ENCODE measurements at places on chromosomes 2 and 18.

- DNase-seq = no peak
These were observed 65.4 kb downstream of the TTC21B start for GRCh38 chr2:165888171-165888570.

GRCh38 chr2:37653805-37654378, 17.6 kb downstream of the CDC42EP3 start:
- peak; percentile 67 for DNase-seq

- DNase-seq = no peak
These were observed 769 bp downstream of the ALMS1 start for GRCh38 chr2:73386342-73386868.

GRCh38 chr2:41482659-41483058, 565.2 kb upstream of the PKDCC start:
- DNase-seq = no peak

DNA sequence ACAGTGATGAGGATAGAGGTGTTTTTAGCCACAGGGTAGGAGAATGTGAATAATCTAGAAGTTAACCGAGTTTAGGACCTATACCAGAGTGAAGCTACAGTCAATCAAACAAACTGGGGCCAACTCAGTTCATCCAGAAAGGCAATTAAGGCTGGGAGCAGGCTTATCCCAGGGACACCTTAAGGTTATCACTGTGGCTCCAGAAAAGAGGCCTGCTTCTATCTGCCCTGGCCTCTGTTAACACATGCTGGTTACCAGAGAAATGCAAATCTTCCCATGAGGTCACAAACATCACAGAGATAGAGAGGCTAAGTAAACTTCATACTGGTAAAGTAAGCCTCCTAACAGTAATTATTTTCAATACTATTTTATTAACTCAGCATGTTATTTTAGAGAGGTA, 93.2 kb upstream of the GRB14 start:
- DNase-seq = no peak

DNA sequence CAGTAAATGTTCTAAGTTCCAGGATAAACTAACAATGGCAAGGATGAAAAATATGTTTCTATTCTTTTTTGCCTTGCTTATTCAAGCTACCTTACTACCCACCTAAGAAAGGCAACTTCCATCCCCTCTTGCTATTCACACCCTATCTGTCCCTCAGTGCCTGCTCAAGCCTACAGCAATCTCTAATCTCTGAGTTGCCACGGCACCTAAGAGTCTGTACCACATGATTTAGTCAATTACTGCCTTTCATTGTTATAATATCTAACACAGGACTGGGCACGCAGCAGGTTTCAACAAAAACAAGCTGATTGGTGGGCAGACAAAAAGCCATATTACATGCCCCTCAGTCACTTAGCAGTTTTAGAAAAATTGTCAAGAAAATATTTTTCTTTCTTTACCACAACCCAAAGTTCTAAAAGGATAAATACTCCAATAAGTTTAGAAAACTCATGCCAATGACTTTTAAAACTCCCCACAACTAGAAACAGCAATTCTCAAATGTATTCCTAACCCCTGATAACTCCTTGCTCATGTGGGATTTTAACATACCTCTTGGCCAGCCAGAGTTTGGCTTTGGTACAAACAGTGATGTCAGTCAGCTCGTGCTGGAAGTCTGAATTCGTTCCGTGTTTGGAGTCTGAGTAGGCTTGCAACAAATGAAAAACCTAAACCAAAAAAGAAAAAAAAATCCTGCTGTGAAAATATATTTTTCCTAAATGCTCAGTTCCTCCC, 117.3 kb upstream of the ZFP36L2 start:
- no peak for DNase-seq

DNA sequence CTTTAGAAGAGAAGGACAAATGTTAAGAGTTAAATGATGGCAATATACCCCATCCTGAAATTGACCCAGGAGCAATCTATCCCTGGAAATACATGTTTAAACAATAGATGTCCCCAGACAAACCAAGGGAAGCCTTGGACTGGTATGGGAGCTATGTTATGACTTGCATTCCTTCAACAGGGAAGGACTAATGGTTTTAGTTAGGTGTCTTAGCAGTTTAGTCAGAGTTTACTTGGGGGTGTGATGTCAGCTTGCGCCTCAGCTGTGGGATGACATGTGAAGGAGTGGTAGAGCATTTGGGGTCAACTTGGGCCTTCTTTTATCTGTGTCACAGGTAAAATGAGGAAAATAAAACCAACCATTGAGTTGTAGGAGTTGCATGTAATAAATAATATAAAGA, 36.8 kb downstream of the SPC25 start:
- DNase-seq = no peak

DNA sequence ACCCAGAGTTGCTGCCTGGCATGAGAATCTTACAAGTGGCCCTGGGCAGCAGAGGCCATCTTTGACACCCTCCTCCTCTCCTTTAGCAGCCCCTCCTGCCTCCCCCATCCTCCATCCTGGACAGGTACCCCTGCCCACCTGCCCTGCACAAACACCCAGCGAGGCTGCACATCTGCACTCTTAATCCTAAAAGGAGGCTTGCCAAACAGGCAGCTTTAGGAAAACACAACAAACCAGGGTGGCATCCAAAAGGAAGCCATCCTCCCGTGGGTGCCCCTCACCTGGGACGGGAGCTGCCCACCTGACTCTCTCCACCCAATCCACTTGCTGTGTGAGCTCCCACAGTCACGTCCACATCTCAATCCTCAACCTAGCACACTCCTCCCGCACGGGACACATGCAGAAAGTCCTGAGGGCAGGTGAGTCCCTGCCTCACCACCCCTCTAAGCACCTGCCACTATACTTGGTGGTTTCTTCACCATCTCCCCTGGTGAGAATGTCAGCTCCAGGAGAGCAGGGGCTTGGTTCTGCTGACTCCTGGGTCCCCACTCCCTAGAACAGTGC, 5.8 kb downstream of the BIN1 start:
- DNase-seq = no peak

GRCh38 chr2:157899125-157899839, 23.2 kb upstream of the ACVR1 start:
- DNase-seq = no peak

- DNase-seq = no peak
These were observed 27.9 kb downstream of the ITGAV start for GRCh38 chr2:186617771-186618170.

- DNase-seq = no peak
These were observed 1.9 kb downstream of the SEMA4C start for GRCh38 chr2:96867756-96868554.

- no peak for DNase-seq
These were observed 12.6 kb downstream of the EVA1A start for GRCh38 chr2:75548036-75548573.

GRCh38 chr2:158034198-158034866, 67.3 kb upstream of the UPP2 start:
- no peak for DNase-seq

DNA sequence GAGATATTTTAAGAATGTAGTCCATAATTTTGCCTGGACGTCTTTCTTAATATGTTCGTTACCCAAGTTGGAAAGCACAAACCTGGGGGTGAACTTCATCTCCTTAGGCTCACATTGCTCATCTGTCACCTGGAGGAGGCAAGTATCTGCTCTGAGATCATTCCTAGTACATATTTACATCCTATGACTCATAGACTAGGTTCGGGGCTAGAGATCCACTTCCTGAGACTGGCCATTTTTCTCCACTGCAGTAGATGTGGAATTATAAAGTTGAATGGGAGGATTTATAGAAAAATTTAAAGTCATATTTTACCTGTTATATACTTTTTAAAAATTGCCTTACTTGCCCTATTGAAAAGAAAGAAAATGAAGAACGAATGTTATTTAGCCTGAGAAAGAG, 77.5 kb upstream of the PROKR1 start:
- no peak for DNase-seq

GRCh38 chr18:38883111-38883510, 1317.5 kb upstream of the CELF4 start:
- DNase-seq = no peak

DNA sequence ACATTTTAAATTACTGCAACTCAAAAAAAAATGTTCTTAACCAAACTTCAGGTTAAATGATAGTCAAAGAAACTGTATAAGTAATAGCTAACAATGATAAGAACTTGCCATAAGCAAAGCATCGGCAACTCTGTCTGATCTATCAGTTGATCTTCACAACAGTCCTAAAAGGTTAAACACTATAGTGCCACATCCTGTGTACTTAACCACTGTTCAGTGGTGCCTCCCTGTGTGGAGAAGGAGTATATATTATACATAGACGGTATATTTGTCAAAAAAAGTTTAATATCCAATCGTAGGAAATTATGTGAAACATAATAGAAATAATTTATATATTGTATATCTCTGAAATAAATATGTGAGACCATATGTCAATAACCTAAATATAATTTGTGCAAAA, 13.0 kb downstream of the DTNA start:
- DNase-seq = no peak

- no peak for DNase-seq
These were observed 69.9 kb upstream of the MCFD2 start for GRCh38 chr2:46985512-46985911.

DNA sequence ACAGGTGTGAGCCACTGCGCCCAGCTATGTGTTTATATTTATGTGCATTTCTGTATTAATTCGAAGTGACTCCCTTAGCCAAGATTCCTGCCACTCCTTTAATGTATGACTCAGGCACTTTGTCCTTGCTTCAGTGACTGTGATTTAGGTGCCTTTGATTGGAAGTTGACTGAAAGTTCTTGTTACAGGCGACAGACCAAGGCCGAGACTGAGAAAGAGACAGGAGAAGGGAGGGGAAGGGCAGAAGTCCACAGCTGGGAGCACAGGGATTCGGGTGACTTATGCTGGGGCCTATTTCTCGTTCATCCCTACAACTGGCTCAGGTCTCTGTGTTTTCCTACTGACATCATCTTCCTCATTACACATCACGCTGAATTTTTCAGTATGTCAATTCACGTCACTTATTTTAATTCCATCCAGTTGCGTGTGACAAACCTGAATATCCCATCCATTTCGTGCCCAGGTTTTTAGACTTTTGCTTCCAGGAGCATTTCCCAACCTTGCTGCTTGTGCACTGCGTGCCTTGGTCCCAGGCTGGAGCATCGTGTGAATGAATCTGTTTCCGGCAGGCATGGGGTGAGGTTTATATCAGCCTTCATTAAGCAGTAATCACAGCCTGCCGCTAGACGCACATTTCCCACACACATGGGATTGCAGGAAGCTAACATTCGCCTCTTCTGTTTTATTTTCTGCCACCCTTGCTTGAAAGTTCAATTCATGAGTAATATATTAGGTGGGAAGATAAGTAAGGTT, 42.4 kb downstream of the TMEM18 start:
- no peak for DNase-seq
